ENCODE measurements at places on chromosomes 12 and 14.

- DNase-seq = no peak
These were observed 15.7 kb downstream of the CAPRIN2 start for GRCh38 chr12:30739020-30739419.

DNA sequence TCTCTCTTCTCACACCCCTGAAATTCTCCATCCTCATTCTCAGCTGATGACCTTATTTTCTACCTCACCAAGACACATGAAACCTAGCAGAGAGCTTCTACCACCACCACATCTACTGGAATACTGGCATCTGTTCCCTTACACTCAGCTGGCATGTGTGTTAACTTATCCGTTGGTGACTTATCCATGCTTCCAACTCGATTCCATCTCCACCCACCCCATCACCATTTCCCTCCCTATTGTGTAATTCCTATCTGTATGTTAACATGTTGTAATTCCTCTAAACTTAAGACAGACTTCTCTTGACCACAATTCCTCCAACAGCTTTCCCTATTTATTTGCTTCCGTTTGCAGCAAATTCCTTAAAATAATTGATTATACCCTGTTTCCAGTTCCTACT, 15.4 kb downstream of the C1S start:
- DNase-seq = no peak

DNA sequence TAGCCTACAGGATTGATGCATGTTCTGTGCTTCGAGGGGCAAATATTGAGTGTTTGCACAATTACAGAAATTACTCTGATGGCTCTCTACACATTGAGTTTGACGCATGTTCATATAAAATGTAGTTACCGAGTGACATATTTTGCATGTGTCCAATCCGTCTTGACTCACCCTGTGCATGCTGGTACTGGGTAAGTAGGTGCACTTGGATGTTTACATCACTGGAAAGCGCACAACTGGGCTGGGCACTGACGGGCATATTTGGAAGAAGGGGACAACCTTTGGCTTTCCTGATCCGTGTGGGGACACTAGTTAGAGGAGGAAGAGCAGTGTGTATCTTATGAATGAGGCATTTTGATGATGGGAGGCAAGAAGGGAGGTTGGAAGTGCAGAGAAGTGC, 4.9 kb upstream of the KRT6A start:
- DNase-seq = no peak

GRCh38 chr14:75070383-75070782, 942 bp downstream of the ZC2HC1C start:
- no peak for DNase-seq

- DNase-seq = no peak
These were observed 137.9 kb downstream of the NRXN3 start for GRCh38 chr14:78308079-78308478.

DNA sequence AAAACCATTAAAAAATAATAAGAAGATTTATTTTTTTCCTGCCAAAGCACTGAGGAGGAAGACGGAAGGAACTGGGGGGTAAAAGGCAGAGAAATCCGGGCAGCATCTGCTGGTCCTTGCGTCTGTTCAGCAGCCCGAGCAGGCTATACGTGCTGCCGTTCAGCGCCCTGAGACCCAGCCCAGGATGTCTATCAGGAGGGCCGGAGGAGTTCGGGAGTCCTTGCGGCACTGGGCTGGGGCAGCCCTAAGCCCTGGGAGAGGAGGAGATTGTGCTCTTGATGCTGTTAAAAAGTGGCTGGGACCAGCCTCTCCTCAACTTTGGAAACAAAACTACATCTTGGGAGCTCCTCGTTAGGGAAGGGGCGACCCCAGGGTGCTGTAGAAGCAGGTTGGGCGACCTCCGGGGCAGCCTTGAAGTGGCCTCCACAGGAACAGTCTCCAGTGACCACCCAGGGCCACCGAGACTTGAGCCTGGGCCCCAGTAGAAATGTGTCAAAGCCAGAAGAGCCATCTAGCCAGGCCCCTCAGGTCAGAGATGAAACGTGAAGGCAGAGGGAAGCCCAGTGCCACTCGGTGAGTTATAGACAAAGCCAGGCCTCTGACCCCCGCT, 14.3 kb downstream of the PGF start:
- no peak for DNase-seq
